ENCODE measurements at places on chromosomes 4 and X. TPM values are rescaled to one million over a fixed set of nuclear protein-coding genes. Genes with fewer than 3 reads are reported as not detected.

- DNase-seq, result no peak
- peaks cover 34% of the 10 kb centered on the region for H3K4me1 ChIP-seq
- no peaks in the 10 kb centered on the region for H3K27me3 ChIP-seq
- no peak overlapping the region for H3K4me3 ChIP-seq
Observed at GRCh38 chr4:184400375-184400870, 73.9 kb downstream of the IRF2 start.

DNA sequence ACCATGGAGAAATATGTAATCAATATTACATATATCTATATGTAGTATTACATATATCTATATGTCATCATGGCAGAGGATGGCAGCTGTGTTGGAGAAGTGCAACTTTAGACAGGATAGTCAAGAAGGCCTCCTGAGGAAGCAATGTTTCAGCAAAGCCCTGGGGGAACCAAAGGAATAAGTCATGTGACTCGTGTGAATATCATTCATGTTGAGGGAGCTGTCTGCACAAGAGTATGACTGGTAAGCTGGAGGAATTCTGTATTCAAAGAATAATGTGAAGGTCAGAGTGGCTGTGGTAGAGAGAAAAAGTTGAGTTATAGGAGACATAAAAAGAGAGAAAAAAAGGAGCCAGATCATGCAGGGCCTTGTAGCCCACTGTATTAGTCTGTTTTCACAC, 92.9 kb upstream of the EDNRA start:
- H3K27me3 ChIP-seq, result no peaks in the 10 kb centered on the region
- H3K36me3 ChIP-seq, result no peaks in the 10 kb centered on the region
- H3K4me1 ChIP-seq, result no peaks in the 10 kb centered on the region
- no peak for DNase-seq
- no peak overlapping the region for H3K4me3 ChIP-seq
- H3K27ac ChIP-seq, result no peak overlapping the region

The NAA11 gene
- not detected for total RNA-seq

DNA sequence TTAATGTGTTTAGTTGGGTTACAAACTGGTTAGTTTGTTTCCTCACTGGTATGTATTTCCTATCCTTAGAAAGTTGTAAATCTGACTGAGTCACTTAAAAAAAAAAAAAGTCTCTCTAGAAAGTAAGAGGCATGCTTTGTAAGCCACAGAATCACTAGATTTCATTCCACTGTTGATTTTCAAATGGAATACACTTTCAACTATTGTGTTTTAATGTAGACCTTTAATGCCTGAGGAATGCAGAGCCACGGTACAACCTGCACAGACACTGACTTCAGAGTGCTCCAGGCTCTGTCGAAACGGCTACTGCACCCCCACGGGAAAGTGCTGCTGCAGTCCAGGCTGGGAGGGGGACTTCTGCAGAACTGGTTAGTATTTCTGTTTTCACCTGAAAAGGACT, 88.6 kb downstream of the HHIP start:
- no peak overlapping the region for H3K27ac ChIP-seq
- H3K27me3 ChIP-seq, result no peaks in the 10 kb centered on the region
- H3K4me3 ChIP-seq, result no peak overlapping the region
- H3K4me1 ChIP-seq, result no peaks in the 10 kb centered on the region

DNA sequence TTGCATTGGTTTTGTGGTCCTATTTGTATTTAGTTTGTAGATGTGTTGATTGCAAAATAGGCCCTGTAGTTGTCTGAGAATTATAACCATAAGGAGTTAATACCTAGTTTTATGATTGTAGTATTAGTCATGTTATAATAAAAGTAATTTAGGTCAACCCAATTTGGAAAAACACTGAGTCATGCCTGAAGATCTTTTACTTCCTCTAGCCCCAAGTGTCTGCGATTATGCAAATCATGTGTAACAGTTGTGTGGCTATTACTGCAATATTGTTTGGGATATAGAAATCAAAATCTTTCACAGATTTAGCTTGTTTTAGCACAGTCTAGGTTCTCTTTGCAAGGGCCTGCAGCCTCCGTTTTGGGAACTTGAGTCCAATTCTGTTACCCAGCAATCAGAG, 12.6 kb downstream of the SRD5A3 start:
- no peak for DNase-seq
- no peak overlapping the region for H3K4me3 ChIP-seq
- no peaks in the 10 kb centered on the region for H3K36me3 ChIP-seq
- no peaks in the 10 kb centered on the region for H3K27me3 ChIP-seq

DNA sequence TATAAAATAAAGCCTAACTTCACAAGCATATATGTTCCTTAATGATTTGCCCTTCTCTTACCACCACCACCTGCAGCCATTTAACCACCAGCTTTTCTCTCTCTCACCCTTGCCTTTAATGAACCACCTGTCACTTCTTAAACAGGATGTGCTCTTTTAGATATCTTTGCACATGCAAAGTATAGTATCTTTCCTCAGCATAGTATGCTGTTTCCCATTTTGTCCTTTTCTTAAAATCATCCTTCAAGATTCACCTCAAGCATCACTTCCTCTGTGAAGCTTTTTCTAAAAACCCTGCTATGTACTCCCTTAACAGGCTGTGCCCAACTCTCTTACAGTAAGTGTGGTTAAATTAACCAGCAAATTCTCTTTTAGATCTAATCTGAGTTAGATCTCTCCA, 8.2 kb upstream of the CNOT6L start:
- no peak for DNase-seq
- no peak overlapping the region for H3K4me3 ChIP-seq
- no peaks in the 10 kb centered on the region for H3K4me1 ChIP-seq
- no peaks in the 10 kb centered on the region for H3K27me3 ChIP-seq
- no peak overlapping the region for H3K27ac ChIP-seq

The RPS6KA6 gene
- 3.9 TPM for total RNA-seq

- no peaks in the 10 kb centered on the region for H3K27me3 ChIP-seq
- H3K36me3 ChIP-seq, result no peaks in the 10 kb centered on the region
Observed at GRCh38 chr4:104279744-104280143, 214.9 kb downstream of the CXXC4 start.

- H3K27me3 ChIP-seq, result no peaks in the 10 kb centered on the region
- H3K27ac ChIP-seq, result no peak overlapping the region
- DNase-seq, result no peak
- no peaks in the 10 kb centered on the region for H3K36me3 ChIP-seq
- no peak overlapping the region for H3K4me3 ChIP-seq
Observed at GRCh38 chr4:131370846-131371245, 1778.2 kb upstream of the PCDH10 start.

The C4orf36 gene
- not detected for total RNA-seq

The GIMD1 gene
- total RNA-seq, result not detected

DNA sequence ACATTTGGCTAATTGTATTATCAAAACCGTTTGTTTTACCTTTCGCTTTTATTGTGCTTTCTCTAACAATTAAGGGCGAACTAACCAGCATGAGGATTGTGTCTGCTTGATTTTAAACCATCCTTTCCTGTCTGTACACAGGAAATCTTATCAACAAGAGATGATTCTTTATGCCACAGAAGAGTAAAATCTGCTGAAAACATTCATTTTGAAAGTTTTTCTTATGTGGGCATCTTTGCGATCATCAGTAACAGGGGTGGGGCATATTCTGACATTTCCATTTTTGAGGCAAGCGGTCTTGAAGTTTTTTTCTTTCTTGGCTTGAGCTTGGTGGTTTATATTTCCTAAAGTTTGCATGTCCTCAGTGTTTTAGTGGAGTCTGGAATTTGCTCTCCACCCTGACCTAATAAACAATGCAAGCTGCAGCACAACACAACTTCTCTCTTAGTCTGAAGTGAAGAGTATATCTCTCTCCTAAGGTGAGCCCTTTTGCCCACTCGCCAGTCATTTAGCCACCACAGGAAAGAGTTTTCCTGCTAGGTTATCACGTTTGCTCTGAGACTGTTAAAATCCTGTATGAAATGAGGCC, 26.6 kb downstream of the NFKB1 start:
- H3K27me3 ChIP-seq, result no peaks in the 10 kb centered on the region
- no peaks in the 10 kb centered on the region for H3K36me3 ChIP-seq
- H3K4me1 ChIP-seq, result peaks cover 5% of the 10 kb centered on the region
- no peak overlapping the region for H3K4me3 ChIP-seq
- no peak overlapping the region for H3K27ac ChIP-seq

DNA sequence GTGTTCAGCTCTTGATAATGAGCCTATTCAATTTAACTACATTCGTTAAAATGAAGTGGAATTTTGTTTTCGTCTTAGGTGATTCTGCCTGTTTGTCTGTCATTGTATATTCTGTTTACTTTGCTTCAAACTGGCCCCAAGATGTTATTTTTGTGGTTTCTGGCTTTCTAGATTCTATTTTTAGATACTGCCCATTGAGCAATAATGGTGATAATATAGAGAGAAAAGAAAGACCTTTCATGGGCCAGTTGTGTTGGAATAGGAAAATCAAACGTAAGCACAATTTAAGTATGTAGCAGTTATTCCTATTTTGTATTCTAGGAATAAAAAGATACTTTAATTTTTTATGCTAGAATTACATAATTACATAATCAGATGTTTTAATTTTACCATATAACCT, 4.0 kb downstream of the CDKN2AIP start:
- no peak overlapping the region for H3K27ac ChIP-seq
- H3K4me1 ChIP-seq, result peaks cover 2% of the 10 kb centered on the region
- H3K36me3 ChIP-seq, result no peaks in the 10 kb centered on the region

GRCh38 chrX:51853251-51853650, 40.2 kb upstream of the MAGED1 start:
- H3K4me3 ChIP-seq, result no peak overlapping the region
- H3K36me3 ChIP-seq, result no peaks in the 10 kb centered on the region
- H3K27ac ChIP-seq, result no peak overlapping the region
- DNase-seq, result no peak
- no peaks in the 10 kb centered on the region for H3K4me1 ChIP-seq

- no peaks in the 10 kb centered on the region for H3K36me3 ChIP-seq
- H3K27me3 ChIP-seq, result no peaks in the 10 kb centered on the region
- no peaks in the 10 kb centered on the region for H3K4me1 ChIP-seq
- H3K4me3 ChIP-seq, result no peak overlapping the region
- DNase-seq, result no peak
- no peak overlapping the region for H3K27ac ChIP-seq
Observed at GRCh38 chr4:167930166-167930565, 162.2 kb upstream of the ANXA10 start.

The CNGA1 gene
- 0.11 TPM for total RNA-seq

DNA sequence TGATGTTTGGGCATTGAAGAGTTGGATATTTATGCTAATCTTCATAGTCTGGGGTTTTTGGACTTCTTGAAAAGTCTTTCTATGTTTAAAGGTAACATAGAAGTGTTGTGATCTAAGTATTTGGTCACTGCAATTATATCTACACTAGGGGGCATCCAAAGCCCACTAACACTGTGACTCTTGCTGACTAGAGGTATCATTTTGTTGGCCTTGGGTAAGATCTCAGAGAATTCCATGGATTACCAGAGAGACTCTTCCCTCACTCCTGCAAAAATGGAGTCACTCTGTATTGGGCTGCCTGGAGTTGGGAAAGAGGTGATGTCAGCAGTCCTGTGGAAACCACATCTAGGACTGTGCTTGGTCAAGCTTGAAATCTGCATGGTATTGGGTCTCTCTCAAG, 1077.6 kb downstream of the FAM133A start:
- H3K4me1 ChIP-seq, result no peaks in the 10 kb centered on the region
- no peak overlapping the region for H3K4me3 ChIP-seq
- no peak for DNase-seq
- no peaks in the 10 kb centered on the region for H3K27me3 ChIP-seq

DNA sequence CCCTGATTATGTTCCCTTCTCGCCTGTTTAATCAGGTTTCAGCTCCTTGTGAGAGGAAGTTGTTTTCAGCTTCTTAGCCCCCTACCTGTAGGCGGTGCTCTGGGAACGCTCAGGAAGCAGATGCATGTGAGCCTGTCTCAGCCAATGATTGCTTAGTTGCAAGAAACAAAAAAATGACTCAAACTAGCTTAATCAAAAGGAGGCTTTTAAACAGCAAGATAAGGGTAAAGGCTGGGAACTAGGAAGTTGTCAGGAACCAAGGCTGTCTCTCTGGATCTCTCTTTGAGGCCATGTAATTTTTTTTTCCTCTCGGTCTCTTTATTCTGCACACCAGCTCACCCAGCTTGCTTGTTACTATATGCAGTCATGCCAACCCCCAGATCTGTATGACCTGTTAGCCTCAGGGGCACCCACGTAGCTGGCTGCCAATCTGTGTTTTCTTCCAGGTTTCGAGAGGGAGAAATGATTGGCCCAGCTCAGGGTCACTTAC, 109.1 kb downstream of the PTTG2 start:
- H3K27ac ChIP-seq, result peak overlapping the region; percentile 74
- H3K27me3 ChIP-seq, result no peaks in the 10 kb centered on the region
- H3K4me3 ChIP-seq, result no peak overlapping the region
- no peaks in the 10 kb centered on the region for H3K36me3 ChIP-seq

- no peak overlapping the region for H3K27ac ChIP-seq
- no peaks in the 10 kb centered on the region for H3K27me3 ChIP-seq
- H3K36me3 ChIP-seq, result no peaks in the 10 kb centered on the region
- peaks cover 5% of the 10 kb centered on the region for H3K4me1 ChIP-seq
- DNase-seq, result peak; percentile 35
Observed at GRCh38 chr4:1234811-1235292, 14.1 kb downstream of the CTBP1 start.

- no peak overlapping the region for H3K4me3 ChIP-seq
- no peaks in the 10 kb centered on the region for H3K36me3 ChIP-seq
- no peaks in the 10 kb centered on the region for H3K27me3 ChIP-seq
- no peak overlapping the region for H3K27ac ChIP-seq
- no peak for DNase-seq
Observed at GRCh38 chr4:98687876-98688275, 29.5 kb upstream of the TSPAN5 start.

DNA sequence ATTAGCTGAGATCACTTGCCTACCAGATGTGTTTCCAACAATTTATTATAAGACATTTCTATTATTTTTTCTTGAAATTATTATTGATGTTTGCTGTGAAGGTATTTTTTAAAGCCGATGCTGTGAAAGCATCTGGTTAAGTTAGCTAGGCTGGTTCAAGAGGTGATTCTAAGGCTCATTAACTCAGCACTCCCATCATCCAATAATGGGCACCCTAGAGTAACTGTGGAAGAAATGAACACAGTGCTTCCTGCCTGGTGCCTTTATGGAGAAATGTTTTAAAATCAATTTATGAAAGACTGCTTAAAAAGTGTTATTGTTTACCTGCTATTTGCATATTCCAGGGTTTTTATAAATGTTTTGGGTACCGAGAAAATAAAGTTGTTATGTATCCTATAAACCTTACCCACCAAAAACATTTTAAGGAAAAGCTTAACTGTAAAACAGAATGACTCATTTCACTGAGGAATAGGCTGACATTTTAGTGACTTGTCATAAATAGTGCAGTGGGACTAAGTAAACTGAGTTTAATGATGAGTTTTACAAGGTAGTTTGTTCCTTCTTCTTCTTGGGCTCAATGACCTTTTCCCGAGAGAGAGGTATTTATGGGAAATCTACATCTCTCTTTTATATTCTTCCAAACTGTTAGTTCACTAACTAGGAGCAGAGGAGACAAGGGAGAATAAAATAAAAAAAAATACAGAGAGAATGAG, 310.0 kb upstream of the AADAT start:
- H3K36me3 ChIP-seq, result no peaks in the 10 kb centered on the region
- no peak for DNase-seq
- no peaks in the 10 kb centered on the region for H3K27me3 ChIP-seq
- no peak overlapping the region for H3K27ac ChIP-seq
- no peaks in the 10 kb centered on the region for H3K4me1 ChIP-seq

- no peaks in the 10 kb centered on the region for H3K27me3 ChIP-seq
- peaks cover 6% of the 10 kb centered on the region for H3K4me1 ChIP-seq
- no peak overlapping the region for H3K4me3 ChIP-seq
- H3K27ac ChIP-seq, result no peak overlapping the region
- DNase-seq, result no peak
Observed at GRCh38 chr4:10454726-10455125, 2.5 kb downstream of the ZNF518B start.

The SPATA18 gene
- 7.6 TPM for total RNA-seq

The PHEX gene
- 4.1 TPM for total RNA-seq

- H3K4me1 ChIP-seq, result no peaks in the 10 kb centered on the region
- no peak overlapping the region for H3K27ac ChIP-seq
- no peaks in the 10 kb centered on the region for H3K36me3 ChIP-seq
- DNase-seq, result peak; percentile 28
- H3K4me3 ChIP-seq, result no peak overlapping the region
Observed at GRCh38 chr4:22607382-22607781, 85.4 kb upstream of the GBA3 start.

All from ovary (tissue), 10 donors.